ENCODE measurements at places on chromosomes 2 and 18.
A peak's percentile ranks its signal among the peaks of the same experiment; 100 is the strongest.

- no peak for DNase-seq
Observed at GRCh38 chr2:240595381-240596079, 9.0 kb downstream of the CAPN10 start.

- no peak for DNase-seq
Observed at GRCh38 chr2:226059961-226060627, 660.6 kb downstream of the NYAP2 start.

- DNase-seq = no peak
Observed at GRCh38 chr2:31728406-31729064, 147.8 kb upstream of the SRD5A2 start.

- DNase-seq = no peak
Observed at GRCh38 chr2:11598228-11598731, 64.4 kb downstream of the GREB1 start.

DNA sequence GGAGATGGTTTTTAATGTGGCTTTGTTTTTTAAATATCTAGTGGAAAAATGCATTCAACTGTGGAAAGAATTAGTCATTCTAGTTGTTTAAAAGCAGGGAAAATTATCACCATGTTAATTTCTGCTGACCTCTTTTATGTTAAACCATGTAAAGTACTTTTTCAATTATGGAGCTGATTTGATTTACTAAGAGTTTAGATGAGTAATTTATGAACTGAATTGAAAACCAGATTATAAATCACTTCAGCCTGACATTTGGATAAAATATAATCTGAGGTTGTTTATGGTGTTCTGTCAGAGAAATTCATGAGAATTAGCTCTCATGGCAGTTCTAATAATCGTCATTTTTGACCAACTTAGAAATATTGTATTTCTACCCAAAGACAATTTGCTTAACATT, 11.6 kb downstream of the ITGA4 start:
- no peak for DNase-seq

DNA sequence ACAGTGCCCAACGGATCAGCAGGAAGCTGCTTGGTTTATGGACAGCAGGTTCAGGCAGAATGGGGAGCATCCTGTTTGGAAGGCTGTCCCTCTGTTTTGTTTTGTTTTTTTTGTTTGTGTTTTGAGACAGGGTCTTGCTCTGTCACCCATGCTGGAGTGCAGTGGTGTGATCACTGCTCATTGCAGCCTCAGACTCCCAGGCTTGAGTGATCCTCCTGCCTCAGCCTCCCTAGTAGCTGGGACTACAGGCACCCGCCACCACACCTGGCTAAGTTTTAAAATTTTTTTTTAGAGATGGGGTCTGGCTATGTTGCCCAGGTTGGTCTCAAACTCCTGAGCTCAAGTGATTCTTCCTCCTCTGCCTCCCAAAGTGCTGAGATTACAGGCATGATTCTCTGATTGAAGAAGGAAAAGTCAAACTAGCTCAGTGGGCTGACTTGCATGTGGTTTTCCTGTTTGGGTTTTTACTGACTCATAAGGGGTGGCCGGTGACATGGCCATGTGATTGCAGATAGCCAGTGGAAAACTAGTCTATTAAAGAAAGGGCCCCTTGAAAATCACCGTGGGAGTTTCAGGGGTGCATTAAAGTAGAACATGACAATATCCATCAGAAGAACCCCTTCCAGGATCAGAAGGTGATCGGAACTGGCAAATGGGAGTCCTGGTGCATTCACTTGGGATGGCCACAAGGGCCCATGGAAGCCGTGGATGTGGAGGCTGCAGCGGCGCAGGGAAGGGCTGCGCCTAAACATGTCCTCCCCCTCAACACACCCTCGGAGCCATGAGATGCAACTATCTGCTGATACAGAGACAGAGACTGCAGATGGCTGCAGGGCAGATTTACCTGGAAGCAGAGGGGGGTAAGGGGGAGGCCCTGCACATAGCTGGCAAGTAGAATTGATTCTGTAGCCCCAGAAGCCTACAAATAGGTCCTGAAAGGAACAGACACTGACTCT, 26.5 kb downstream of the AQP12B start:
- DNase-seq = no peak

DNA sequence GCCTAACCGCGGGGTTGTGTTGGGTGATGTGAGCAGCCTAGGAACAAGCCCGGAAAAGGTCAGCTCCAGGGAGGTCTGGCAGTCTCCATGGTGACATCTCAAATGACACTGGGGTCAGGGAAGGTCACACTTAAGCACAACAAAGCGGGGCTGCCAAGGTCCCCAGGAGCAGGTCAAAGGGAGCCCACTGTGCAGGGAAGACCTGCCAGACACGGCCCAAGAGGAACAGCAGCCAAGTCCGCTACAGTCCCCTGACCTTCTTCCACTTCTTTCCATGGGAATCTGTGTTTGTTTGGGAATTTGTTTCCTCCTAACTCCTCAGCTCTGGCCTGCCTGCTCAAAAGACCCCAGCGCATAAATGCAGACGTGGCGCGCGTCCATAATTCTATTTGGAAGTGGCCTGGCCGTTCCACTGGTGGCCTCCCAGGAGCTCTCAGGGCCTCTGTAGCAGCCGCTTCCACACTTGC, 232.1 kb upstream of the COPS8 start:
- DNase-seq = no peak

- DNase-seq = no peak
Observed at GRCh38 chr2:133484106-133484505, 84.2 kb downstream of the NCKAP5 start.

DNA sequence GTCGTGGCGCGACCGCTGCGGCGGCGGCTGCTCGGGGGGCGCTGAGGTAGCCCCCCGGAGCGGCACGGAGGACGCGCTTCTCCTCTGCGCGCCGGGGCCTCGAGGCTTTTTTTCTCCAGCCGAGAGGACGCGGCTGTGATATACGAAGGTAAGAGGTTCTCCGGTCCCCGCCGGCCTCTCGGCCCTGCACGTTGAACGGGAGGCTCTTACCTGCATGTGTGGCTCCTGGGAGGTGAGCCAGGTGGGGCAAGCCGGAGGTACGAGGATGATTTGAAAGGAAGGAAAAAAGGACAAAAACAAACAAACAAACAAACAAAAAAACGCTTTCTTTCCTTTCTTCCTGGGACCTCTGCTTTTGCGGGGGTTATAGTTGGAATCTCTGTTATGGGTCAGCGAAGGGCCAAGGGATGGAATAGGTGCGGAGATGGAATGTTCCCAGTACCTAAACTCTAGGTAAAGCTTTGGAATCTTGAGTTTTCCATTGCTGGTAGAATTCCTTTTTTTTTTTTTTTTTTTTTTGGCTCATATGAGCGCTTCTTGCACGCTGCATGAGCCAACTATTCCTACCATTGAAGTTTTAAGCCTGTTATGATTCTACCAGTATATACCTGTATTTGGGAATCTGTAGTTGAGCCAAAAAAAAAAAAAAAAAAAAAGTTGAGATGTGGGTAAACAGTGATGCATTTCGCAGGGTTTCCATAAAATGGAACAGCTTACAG, 674 bp downstream of the PTPN4 start:
- DNase-seq = peak; percentile 32

- DNase-seq = no peak
Observed at GRCh38 chr2:239393388-239393940, 7.4 kb downstream of the HDAC4 start.

DNA sequence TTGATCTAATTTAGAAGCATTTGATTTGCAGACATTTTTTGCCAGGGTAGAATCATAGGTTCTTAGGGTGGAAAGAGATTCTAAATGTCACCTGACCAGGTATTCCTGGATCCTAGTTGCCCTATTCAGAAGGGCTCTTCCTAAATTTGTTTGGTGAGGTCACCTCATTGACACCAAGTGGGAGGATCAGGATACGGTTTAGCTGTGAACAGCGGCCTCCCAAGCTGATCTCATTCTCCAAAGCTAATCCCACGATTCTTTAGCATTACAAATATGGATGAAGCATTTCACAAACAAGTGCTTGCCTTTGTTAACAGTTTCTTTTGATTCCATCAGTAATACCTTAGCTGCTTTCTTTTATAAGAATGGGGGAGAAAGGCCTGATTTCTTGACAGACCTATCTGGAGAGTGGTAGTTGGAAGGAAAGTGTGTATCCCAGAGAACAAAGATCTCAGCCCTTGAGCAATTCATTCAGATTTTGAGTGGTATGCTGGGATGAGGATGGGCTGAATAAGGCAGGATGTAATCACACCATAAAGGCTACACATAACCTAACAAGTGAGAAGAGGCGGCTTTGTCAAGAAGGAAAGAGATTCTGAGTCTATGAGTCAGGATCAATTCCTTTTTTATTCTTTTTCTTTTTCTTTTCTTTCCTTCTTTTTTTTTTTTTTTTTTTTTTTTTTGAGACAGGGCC, 16.6 kb downstream of the KCTD1 start:
- DNase-seq = no peak

DNA sequence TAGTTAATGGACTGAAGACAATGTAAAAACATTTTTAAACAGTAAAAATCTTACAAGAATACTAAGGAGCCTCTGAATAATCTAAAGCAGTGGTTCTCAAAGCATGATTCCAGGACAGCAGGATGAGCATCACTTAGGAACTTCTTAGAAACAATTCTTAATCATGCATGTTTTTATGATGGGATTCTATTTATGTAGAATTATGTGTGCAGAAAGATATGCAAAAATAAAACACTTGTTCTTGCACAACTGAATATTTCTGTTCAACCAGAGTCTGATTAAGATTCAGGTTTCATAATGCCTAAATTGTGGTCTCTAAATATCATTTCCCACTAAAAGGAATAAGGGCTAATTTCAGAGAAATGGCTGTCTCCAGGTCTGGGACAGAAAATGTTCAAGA, 69.2 kb upstream of the MTIF2 start:
- DNase-seq = no peak

GRCh38 chr2:4381049-4381448, 677.7 kb downstream of the DCDC2C start:
- DNase-seq = no peak

- no peak for DNase-seq
Observed at GRCh38 chr2:153584244-153584643, 105.7 kb upstream of the RPRM start.

DNA sequence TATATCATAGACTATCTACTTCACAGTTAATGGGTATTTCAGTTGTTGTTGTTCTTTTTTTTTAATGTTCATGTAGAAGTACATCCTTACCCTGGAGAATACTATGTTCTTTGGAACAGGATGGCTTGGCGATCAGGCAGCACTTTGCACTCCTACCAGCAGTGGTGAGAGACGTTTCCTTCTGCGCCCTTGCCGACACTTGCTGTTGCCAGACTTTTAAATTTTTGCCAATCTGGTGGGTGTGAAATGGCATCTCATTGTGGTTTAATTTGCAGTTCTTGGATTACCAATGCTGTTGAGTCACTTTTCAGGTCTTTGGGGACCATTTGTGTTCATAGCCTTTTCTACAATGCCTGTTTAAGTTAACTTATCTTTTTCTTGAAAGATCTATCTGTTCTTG, 197.3 kb downstream of the SH3RF3 start:
- no peak for DNase-seq

GRCh38 chr2:14927021-14927564, 294.6 kb downstream of the LRATD1 start:
- no peak for DNase-seq

- no peak for DNase-seq
Observed at GRCh38 chr2:16750175-16750924, 84.7 kb upstream of the CYRIA start.

- DNase-seq = no peak
Observed at GRCh38 chr2:11907190-11907589, 160.8 kb downstream of the LPIN1 start.

GRCh38 chr2:70388128-70388527, 86.3 kb upstream of the FAM136A start:
- no peak for DNase-seq

GRCh38 chr18:78090584-78090983, 840.9 kb downstream of the GALR1 start:
- no peak for DNase-seq

- no peak for DNase-seq
Observed at GRCh38 chr2:33380719-33381118, 95.7 kb upstream of the RASGRP3 start.

DNA sequence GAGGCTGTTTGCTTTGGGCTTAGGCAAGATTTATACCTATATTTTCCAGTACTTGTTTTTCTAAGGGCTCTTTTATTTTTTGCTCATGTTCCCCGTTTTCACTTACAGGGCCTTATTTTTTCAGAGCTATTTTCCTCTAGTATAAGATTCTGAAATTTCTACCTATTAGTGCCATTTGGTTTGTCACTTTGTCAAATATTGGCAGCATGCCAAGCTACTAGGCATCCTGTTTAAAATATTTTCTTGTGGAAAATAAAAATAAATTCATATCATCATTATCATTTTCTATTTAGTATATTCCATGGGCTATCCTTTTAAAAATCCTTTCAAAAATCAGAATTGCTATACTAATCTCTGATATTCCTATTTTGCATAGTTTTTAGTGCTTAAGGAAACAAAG, 64.8 kb upstream of the CHST9 start:
- DNase-seq = no peak

- no peak for DNase-seq
Observed at GRCh38 chr18:44156126-44156525, 524.6 kb upstream of the SETBP1 start.
